ENCODE measurements at places on chromosomes 6 and 20. TPM values are rescaled to one million over a fixed set of nuclear protein-coding genes. Genes with fewer than 3 reads are reported as not detected.

- no peak for DNase-seq
Observed at GRCh38 chr6:160791459-160791858, 89.4 kb downstream of the PLG start.

DNA sequence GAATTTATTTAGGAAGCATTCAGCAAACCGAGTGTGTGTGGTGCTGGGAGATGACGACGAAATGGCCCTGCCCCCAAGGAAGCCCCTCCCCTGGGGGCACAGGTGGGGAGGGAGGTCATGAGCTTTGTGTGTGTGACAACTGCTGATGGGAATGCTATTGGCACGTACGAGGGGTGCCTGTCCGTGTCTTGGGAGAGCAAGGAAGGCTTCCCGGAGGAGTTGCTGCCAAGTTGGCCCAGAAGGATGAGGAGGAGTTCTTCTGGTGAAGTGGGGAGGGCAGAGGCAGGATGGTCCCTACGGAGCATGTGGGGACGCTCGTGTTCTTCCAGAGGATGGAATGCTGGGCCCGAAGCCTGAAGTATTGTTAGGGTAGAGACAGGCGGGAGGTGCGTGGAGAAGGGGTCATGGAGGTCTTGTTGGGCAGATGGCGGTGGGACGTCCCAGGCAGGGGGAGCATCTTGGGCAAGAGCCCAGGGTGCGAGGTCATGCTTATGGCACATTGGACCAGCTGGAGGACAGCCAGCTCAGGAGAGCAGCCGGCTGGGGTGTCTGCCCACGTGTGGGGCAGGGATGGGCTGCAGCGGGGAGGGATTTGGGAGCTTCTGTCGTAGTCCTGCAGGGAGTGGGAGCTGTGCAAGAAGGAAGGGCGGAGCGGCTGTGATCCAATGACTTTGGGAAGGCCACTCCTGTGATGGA is 46.1 kb downstream of the SYNJ2 start:
- DNase-seq, result no peak

DNA sequence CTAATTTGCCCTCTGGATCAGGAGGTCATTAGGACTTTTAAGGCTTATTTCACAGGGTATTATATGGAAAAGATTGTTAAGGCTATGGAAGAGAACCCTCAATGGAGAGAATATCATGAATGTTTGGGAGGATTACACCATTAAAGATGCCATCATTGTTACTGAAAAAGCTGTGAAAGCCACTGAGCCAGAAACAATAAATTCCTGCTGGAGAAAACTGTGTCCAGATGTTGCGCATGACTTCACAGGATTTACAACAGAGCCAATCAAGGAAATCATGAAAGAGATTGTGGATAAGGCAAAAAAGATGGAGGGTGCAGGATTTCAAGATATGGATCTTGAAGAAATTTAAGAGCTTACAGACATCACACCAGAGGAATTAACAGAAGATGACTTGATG is 798.3 kb upstream of the SLC35B3 start:
- no peak for DNase-seq

GRCh38 chr20:13231031-13231752 is 10.1 kb downstream of the ISM1 start:
- no peak for DNase-seq

BPIFB2 gene
- not detected for total RNA-seq

DNA sequence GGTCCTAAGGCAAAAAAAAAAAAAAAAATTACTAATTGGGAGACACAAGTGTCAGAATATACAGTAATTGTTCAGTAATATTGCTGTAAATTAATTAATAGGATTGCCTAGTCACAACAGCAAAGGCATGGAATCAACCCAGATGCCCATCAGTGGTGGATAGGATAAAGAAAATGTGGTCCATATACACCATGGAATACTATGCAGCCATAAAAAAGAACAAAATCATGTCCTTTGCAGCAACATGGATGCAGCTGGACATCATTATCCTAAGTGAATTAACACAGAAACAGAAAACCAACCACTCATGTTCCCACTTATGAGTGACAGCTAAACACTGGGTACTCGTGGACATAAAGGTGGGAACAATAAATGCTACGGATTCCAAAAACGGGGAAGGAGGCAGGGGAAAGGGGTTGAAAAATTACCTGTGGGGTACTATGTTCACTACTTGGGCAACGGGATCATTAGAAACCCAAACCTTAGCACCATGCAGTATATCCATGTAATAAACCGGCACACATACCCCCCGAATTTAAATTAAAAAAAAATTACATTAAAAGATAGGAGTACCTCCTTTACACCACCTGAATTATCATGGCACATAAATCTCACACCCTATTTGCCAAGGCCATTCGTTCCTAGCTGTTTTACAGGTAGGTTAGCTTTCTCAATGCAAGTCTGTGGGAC is 689 bp upstream of the PFDN4 start:
- no peak for DNase-seq

DNA sequence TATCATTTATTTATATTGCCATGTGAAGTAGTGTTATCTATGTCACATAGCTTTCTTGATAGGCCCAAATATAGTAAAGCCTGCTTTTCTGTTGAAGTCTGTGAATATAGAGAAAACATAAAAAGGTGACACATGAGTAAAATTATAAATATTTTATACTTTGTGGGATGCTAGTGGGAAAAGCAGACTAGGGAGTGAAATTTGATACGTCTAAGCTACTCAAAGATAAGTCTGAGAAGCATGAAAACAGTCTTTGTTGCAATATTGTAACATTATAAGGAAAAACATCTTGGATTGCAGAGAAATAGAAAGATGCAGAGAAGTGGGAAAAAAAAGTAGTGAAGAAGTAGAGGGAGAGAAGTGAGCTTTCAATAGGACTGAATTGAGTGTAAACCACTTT is 75.4 kb downstream of the ZNF292 start:
- no peak for DNase-seq

DNA sequence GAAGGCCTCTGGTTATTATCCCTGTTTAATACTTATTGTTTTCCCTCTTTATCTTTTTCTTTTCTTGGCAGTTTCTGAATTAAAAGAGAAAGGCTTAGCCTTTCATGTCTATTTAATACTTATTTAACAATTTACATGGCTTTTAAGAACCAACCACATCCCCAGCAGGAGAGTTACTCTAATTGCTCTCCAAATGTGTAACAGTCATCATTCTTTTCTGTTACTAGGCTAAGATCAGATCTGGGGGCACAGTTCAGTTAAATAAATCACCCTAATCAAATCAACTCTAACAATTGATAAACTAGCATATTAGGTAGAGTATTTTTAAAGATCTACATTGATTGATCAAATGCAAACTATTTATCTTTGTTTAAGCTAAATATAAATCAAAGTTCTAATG is 54.1 kb upstream of the NT5E start:
- no peak for DNase-seq

DNA sequence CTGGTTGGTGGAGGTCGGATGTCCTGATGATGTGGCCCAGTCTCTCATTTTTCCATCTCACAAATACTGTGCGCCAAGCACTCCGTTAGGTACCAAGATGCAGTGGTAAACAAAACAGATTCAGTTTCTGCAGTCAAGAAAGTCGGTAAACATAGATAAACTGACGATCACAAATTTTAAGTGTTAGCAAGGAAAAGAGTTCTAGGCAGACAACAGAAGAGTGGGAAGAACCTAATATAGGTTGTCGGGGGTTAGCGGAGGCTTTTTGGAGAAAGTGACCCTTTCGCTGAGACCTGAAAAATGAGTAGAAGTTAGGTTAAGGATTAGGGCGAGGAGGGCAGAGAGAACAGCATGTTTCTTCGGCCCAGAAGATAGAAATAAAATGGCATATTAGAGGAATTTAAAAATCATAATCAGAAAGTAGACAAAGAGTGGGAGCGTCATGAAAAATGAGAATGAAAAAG is 514 bp downstream of the ORC3 start:
- DNase-seq, result no peak
